ENCODE measurements at places on chromosomes 7 and 10.

- DNase-seq: no peak
- H3K4me1 ChIP-seq: no peaks in the 10 kb centered on the region
- H3K27ac ChIP-seq: no peak overlapping the region
Observed at GRCh38 chr10:60513281-60513680, 123.6 kb upstream of the ANK3 start.

DNA sequence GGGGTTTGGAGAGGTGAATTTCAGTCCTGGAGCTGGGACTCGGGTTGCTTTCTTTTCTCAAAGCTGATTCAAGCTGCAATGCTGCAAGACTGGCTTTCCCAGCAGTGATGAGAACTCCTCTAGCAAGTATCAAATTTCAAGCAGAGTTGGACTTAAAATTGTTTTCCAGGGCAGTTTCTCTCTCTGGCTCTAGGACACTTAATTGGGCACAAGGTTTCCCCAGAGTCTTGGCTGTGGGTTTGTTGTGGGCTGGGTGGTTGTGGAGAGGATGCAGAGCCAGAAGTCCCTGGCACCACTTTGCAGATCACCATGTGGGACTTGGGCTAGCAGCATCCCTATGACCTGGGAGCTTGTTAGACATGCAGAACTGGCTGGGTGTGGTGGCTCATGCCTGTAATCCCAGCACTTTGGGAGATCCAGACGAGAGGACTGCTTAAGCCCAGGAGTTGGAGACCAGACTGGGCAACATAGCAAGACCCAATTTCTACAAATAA is 16.8 kb downstream of the AKR1B15 start:
- H3K36me3 ChIP-seq: no peaks in the 10 kb centered on the region
- no peak for DNase-seq
- no peaks in the 10 kb centered on the region for H3K4me1 ChIP-seq
- H3K27me3 ChIP-seq: no peaks in the 10 kb centered on the region
- no peak overlapping the region for H3K27ac ChIP-seq

DNA sequence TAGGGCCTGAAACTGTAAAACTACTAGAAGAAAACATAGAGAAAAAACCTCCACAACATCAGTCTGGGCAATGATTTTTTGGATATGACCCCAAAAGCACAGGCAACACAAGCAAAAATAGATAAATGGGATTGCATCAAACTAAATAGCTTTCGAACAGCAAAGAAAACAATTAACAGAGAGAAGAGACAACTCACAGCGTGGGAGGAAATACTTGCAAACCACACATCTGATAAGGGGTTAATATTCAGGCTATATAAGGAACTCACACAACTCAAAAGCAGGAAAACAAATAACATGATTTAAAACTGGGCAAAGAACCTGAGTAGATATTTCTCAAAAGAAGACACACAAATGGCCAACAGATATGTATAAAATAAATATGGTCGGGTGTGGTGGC is 7.7 kb upstream of the GSTK1 start:
- H3K27me3 ChIP-seq: no peaks in the 10 kb centered on the region
- no peak overlapping the region for H3K27ac ChIP-seq
- H3K36me3 ChIP-seq: no peaks in the 10 kb centered on the region
- no peaks in the 10 kb centered on the region for H3K4me1 ChIP-seq

DNA sequence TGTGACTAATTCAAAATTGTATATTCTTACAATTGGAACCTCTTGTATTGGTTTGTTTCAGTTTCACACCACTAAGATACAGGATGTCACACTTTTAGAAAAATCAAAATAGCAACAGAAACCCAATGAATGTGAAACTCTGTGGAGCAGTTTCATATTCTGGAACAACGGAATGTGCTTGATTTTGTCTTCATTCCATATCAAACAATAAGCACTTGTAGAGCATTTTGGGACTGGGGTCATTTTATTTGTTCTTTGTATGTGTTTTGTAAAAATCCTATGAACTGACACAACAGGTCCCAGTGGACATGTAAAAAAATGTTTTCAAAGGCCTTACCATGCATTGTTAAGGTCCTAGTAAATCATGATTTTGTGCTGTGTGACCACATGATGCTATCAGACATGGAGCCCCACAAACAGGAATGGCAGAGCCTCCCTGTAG is 123.1 kb downstream of the DKK1 start:
- no peak overlapping the region for H3K4me3 ChIP-seq
- H3K27me3 ChIP-seq: no peaks in the 10 kb centered on the region
- no peaks in the 10 kb centered on the region for H3K36me3 ChIP-seq
- no peak for DNase-seq

- peaks cover 15% of the 10 kb centered on the region for H3K36me3 ChIP-seq
- no peaks in the 10 kb centered on the region for H3K27me3 ChIP-seq
- H3K27ac ChIP-seq: no peak overlapping the region
- H3K4me1 ChIP-seq: no peaks in the 10 kb centered on the region
- no peak for DNase-seq
Observed at GRCh38 chr10:42836096-42836495, 53.5 kb downstream of the BMS1 start.

GRCh38 chr10:127649642-127650041 is 87.3 kb upstream of the FOXI2 start:
- DNase-seq: no peak
- H3K4me1 ChIP-seq: no peaks in the 10 kb centered on the region
- H3K27me3 ChIP-seq: no peaks in the 10 kb centered on the region
- H3K4me3 ChIP-seq: no peak overlapping the region
- no peak overlapping the region for H3K27ac ChIP-seq
- no peaks in the 10 kb centered on the region for H3K36me3 ChIP-seq

All from mesenchymal stem cell (in vitro differentiated cells and primary cell).